ENCODE measurements at places on chromosomes 1 and 21. TPM values are rescaled to one million over a fixed set of nuclear protein-coding genes. Genes with fewer than 3 reads are reported as not detected.

Gene TBX19
- total RNA-seq = 1.2 TPM

Gene PM20D1
- total RNA-seq = 0.22 TPM

Gene WNT2B
- total RNA-seq = 0.13 TPM

Gene BACH1
- total RNA-seq = 52.7 TPM

Gene GPN2
- 12.1 TPM for total RNA-seq

Gene NLRP3
- total RNA-seq = 0.76 TPM

Gene KISS1
- not detected for total RNA-seq

Gene CCDC190
- total RNA-seq = not detected

Gene KRTAP12-3
- not detected for total RNA-seq

Gene HOOK1
- total RNA-seq = not detected

Gene PAPPA2
- 7.0 TPM for total RNA-seq

Gene TCEA3
- total RNA-seq = 16.3 TPM

Gene PTGS2
- 69.3 TPM for total RNA-seq

Gene HCRTR1
- total RNA-seq = not detected

- DNase-seq = peak; percentile 83
Observed at GRCh38 chr1:153962088-153963029, 978 bp downstream of the SLC39A1 start.

DNA sequence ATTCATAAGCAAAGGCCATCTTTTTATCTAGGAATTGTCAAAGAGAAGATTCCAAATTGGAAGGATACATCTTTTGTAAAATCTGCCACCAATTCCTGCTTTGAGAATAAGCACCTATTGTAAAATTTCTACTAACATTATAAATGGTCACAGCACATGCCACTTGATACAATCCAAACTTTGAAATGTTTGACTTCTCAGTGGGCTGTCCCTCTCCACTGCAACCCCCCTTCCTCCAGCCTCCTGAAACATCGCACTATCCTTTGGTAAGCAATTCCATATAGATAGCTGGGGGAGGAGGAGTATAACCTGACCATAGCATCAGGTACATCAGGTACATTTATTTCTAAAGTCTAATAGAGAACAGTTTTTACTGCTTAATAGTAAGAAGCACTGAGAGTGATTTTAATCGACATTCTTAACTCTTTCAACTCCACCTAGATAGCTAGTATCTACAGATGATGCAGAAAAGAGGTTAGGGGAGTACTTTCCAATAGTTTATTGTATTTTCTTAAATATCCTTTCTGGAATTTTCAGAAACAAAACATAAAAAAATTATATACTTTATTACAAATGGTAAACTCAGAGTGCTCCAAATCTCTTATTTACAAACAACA lies 2.9 kb downstream of the JUN start:
- DNase-seq = peak; percentile 38

- DNase-seq = no peak
Observed at GRCh38 chr1:242208021-242208420, 209.1 kb upstream of the MAP1LC3C start.

- no peak for DNase-seq
Observed at GRCh38 chr1:233020426-233020825, 70.0 kb downstream of the NTPCR start.

GRCh38 chr1:183038333-183038866 lies 15.2 kb downstream of the LAMC1 start:
- DNase-seq = no peak

- DNase-seq = peak; percentile 53
Observed at GRCh38 chr1:202237052-202237451, 43.5 kb downstream of the LGR6 start.

GRCh38 chr1:109241344-109241743 lies 8.0 kb upstream of the CELSR2 start:
- DNase-seq = peak; percentile 32

- no peak for DNase-seq
Observed at GRCh38 chr1:236870721-236871120, 75.6 kb downstream of the MTR start.

DNA sequence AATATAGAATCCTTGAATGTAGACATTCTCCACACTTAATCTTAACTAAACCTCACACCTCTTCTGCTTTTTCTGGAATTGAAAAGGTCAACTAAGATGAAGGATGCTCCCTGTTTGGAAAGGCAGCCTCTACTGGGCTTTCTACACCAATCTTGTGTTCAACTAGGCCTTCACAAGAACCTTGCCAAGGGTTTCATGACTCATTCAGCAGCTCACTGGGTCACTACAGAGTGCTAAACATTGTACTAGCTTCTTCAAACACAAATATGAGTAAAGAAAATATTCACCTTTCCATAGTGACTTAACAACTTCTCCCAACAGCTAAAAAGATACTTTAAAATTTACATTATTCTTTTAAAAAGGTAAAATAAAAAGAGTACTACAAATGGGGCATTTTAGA lies 135.3 kb upstream of the PRMT6 start:
- peak; percentile 45 for DNase-seq

DNA sequence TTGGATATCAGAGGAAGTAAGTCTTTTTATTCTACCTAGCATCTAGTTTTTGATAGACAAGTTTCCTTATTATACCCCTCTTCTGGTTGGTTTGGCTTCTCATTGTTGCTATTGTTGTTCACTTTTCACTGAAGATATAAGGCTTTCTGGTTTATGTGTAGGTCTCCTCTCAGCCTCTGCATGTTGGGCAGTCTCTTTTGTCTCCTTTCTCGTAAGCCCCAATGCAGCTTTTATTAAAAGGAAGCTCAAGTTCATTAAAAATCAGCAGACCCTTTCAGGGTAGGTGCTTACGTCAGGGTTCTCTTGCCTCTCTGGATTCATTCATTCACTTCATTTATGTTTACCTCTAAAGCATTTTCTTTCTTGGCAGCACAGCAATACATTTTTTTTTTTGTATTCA lies 4.8 kb upstream of the DHX9 start:
- DNase-seq = no peak

DNA sequence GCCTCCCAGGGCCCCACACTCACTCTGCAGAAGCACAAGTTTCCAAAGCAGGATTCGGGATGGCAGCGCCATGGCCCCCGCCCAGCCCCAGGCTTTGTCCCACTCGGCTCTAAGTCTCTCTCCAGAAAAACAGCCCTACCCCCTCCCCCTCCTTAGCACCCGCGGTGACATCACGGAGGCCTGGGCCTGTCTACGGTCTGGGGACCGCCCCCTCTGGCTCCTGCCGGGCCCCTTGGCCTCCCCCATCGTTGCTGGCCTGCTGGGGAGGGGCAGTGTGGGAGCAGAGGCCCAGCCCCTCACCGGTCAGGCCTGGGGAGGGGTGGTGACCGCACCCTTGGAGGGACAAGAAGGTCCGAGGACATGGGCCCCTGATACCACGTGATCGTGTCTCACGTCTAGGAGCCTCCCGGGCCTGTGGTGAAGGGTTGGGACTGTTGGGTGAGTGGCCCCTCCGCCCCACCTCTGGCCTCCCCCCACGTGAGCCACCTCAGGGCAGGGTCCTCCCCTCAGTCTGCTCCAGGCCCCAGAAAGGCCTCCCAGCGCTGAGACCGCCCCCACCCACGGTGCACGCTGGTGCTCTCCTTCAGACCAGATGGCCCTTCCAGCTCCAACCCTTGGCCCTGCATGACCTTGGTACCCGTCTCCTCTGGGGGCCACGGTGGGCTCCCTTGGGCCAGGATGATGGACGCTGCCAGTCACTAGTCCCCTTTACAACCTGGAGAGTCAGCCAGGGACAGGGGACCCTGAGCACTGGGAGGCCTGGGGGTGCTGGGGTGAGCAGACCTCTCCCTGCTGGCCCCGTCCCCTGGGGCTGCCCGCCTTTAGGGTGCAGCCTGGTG lies at the start of gene MXRA8:
Gene MXRA8 (minus strand): TSS at position 123 of the 839 bp plus-strand sequence. CDS start 51 bp downstream, at position 72.
- DNase-seq = peak; percentile 94

GRCh38 chr1:244336232-244336899 lies 115.3 kb downstream of the ADSS2 start:
- DNase-seq = no peak

- no peak for DNase-seq
Observed at GRCh38 chr1:167983797-167984420, 47.0 kb upstream of the MPC2 start.

DNA sequence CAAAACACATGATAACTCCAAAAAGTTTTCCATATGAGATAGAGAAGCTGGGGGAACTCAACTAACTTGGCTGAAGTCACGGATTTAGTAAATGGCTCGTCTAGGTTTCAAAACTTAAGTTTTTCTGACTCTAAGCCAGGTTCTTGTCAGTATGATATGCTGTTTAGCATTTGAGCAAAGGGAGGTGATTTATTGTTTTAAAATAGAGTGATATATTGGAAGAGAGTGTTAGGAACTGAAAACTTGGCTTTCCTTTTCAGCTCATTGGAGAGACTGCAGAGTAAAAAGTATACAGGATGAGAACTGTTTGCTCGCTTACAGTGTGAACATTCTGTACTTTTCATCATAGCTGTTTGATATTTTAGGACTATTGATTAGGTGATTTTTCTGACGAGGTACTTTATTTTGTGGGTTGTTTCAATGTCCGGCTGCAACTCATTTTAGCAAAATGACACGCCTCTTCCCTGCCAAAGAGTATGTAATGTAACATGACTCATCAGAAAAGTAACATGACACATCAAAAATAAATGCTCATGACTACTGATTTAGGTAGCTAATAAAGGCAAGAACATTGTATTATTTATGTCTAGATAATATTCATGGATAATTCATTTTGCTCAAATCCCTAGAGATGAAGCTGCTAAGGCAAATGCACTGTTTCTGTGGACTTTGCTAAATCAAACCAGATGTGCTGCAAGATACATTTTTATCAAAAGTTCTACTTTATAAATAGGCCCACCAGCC lies 355.1 kb downstream of the GPATCH2 start:
- DNase-seq = peak; percentile 85

GRCh38 chr1:198234520-198235251 lies 77.9 kb downstream of the NEK7 start:
- peak; percentile 68 for DNase-seq

- no peak for DNase-seq
Observed at GRCh38 chr1:69502991-69503390, 64.7 kb upstream of the LRRC7 start.

DNA sequence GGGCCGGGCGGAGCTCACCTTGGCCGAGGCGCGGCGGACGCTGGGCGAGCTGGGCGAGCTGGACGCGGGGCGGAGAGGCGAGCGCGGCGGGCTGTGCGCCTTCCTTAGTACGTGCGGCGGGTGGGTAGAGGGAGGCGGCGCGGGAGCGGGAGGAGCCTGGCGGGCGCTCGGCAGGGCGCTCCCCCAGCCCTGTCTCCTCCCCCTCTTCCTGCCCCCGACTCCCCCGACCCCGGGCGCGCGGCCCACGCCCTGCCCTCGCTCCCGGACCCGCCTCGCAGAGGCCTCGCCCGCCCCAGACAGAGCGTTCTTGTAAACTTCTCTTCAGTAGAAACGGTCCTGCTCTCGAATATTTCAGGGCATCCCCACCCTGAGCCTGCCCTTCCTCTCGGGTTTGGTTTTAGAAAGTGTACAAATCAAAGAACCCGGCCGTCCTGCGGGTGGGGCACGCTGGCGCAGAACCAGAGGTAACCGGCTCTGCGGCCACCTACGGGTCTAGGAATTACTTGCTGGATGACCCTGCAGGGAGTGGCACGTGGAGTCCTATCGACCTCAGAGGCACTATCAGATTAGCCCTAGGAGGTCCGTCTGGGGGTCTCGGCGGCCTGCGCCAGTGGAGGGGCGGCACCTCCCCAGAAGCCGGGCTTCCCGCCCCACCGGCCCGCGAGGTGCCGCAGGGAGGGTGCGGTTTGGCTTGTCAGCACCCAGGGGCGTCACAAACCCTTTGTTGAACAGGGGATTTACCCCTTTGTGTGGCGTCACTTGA lies at the start of gene S100A10:
Gene S100A10 (minus strand): TSS at position 126 of the 763 bp plus-strand sequence. CDS start 7,629 bp downstream, outside the sequence.
- DNase-seq = peak; percentile 88

GRCh38 chr21:36750576-36750959 lies 51.7 kb downstream of the SIM2 start:
- no peak for DNase-seq

GRCh38 chr1:199303035-199303434 lies 664.2 kb downstream of the PTPRC start:
- DNase-seq = no peak

DNA sequence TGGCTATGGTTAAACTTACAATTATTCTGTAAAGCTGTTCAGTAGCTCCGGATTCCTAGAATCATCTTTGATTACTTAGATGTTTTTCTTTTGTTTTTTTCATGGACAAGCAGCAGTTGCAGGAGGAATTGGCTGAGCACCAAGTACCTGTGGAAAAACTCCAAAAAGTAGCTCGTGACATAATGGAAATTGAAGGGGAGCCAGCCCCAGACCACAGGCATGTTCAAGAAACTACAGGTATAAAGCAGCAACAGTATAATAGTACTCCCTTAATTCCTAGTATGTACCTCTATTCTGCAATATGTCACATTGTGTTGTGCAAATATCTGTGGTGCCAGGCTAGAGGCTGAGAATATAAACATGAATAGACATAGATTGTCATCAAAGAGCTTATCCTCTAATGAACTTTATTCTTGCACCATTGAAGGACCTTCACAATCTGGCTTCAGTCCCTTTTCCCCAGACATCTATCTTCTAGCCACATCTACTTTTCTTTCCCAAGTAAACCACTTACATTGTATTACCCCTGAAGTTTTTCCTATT lies 132.3 kb upstream of the BMP8A start:
- DNase-seq = no peak

- no peak for DNase-seq
Observed at GRCh38 chr1:219573960-219574359, 38.9 kb downstream of the ZC3H11B start.

- DNase-seq = no peak
Observed at GRCh38 chr1:35854989-35855700, 27.9 kb upstream of the AGO1 start.

GRCh38 chr21:26570203-26570602 lies 2.9 kb downstream of the CYYR1 start:
- DNase-seq = no peak

DNA sequence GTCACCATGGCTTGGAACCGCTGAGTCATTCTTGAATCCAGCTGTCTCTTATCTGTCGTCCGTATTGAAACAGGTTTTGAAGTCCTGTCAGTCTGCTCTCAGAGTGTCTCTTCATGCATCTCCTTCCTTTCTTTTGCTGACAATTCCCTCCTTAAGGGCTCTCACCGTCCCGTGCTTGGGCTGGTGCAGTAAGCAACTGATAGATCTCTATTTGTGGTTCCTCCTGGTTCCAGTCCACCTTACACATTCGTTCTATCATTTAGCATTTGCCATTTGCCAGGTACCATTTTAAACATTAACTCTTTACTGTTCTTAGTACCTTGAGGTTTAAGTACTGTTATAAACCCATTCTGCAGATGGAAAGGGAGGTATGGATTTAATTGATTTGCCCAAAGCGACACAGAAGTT lies 88.9 kb downstream of the DYRK1A start:
- DNase-seq = peak; percentile 41

- peak; percentile 70 for DNase-seq
Observed at GRCh38 chr1:186643614-186644013, 36.6 kb downstream of the PTGS2 start.

DNA sequence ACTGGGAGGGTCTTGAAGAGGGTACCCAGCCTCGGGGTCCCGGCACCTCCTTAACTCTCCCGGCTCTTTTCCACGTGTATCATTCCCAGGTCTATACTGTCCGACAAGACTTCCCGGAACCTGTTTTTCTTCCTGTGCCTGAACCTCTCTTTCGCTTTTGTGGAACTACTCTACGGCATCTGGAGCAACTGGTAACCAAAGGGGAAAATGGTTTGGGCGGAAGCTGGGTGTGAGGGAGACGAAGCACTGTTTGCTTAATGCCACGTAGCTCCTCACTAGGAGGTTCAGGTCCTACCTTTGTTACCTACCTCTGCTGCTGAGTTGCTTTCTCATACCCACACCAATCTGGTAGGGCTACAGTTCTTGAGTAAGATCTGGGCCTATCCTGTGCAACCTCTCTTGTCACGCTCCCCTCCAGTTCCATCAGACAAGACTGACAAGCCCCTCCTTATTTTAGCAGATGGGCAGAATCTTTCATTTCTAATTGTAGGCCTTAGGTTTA lies 642 bp downstream of the SLC30A7 start:
- DNase-seq = peak; percentile 74
